ENCODE measurements at places on chromosomes 5 and 9. TPM values are rescaled to one million over a fixed set of nuclear protein-coding genes. Genes with fewer than 3 reads are reported as not detected.
A peak's percentile ranks its signal among the peaks of the same experiment; 100 is the strongest.

DNA sequence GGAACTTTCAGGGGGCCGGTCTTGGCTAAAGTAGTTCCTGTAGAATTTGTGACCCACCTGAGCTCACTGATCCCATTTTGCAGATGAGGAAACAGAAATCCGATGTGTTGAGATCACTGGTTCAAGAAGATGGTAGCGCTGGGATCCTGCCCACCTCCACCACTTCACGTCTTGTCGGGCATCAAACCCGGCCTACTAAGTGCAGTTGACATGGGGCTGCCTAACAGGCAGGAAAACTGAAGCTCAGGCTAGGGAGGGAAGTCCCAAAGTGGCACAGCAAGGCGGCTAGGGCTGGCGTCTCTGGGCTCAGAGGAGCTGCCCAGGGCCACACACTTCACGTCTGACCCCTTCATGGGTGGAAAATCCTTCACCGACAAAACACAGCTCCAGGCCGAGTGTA lies 502 bp upstream of the ENG start:
- DNase-seq: no peak

The CTXN3 gene
- not detected for total RNA-seq

The ABO gene
- total RNA-seq: 3.3 TPM

GRCh38 chr5:35457912-35458823 lies 159.5 kb upstream of the SPEF2 start:
- no peak for DNase-seq

- no peak for DNase-seq
Observed at GRCh38 chr5:71492817-71493615, 37.6 kb downstream of the BDP1 start.

The PCDHGC5 gene
- 1.5 TPM for total RNA-seq

The EGFLAM gene
- not detected for total RNA-seq

GRCh38 chr9:95598236-95598635 lies 81.5 kb upstream of the PTCH1 start:
- no peak for DNase-seq

GRCh38 chr5:51392689-51393199 lies 9.5 kb downstream of the ISL1 start:
- no peak for DNase-seq

GRCh38 chr5:83764101-83764500 lies 43.4 kb upstream of the HAPLN1 start:
- no peak for DNase-seq

DNA sequence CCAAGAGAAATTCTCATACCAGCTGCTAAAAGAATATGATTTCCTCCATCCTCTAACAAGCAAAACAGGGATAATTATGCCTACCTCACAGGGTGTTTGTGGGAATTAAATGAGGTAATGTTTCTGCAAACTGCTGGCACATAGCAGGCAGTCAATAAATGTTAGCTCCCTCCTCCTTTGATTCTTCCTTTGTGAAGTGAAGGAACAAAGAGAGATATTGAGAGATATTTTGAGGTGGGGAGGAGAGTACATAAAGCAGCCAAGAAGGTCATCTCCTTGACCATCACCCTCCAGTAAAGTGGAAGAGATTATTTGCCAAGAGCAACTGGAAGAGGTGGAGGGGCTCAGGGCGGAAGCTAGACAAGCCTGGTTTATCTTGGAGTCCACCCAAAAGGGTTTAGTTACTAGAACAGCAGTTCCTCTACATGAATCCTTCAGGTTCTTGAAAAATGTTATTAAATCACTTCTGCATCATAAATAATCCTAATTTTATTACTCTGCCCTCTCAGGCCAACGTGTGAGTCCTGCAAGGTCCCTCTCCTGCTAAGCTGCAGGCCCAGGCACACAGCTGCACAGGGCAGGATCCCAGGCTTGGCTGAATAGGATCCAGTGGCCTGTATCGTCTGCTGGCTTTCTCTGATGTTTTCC lies 35.0 kb upstream of the TLE1 start:
- DNase-seq: no peak

DNA sequence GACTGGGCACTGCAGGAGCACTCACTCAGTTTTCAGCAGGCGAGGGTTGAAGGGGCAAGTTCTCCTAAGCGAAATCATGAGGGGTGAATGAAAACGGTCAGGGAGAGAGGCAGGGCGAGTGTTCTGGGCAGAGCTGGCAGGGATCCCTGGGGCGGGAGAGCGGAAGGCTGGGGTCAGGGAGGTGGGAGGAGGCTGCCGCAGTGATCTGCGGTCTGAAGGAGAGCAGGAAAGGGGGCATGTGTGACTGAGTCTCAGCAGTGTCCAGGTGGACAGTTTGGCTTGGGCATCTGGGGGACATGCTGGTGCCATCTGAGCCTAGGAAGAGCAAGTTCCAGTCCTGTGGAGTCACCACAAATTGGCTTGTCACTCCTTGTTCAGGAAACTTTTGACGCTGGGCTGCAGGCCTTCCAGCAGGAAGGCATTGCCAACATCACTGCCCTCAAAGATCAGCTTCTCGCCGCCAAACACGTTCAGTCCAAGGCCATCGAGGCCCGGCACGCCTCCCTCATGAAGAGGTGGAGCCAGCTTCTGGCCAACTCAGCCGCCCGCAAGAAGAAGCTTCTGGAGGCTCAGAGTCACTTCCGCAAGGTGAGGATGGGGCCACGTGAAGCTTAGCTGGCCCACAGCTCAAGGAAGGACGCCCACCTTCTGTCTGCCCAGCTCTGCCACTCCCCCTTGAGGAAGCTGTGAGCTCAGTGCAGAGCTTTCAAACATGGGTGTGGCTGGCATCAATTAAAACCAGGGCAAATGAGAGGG lies 31.1 kb downstream of the DYNC2I2 start:
- DNase-seq: no peak

DNA sequence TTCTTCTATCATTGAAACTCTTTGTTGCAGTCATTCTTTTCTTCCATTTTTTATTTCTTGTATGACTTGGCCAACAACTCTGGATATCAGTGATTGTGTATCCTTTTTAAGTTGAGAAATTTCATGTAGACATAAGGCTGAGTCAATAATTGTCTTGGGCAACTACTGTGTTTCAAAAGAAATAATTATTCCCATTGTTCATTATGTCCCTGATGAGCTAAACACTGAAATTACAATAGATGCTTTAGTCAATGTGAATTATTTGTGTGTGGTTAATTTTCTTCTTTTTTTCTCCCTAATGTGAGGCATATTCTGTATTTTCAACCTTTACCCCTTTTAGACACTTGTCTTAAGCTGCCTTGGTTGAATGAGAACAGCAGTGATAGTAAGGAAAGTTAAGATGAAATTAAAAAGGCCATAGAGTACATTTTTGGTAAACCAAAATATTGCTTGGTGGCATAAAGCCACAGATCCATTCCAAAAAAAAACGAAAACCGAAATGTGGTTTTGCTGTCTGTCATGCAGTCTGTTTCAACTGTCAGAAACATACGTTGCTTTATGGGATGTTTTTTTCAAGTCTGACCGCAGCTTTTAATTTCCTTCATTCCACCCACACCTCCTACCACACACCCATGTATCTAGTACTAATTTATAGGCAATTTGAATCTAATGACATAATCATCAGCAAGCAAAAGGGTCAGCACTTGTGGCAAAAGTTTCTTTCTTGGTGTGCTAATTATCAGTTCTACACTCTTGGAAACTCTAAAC lies 21.1 kb downstream of the TLE4 start:
- DNase-seq: no peak

- DNase-seq: no peak
Observed at GRCh38 chr5:116038817-116039216, 6.5 kb downstream of the ARL14EPL start.

DNA sequence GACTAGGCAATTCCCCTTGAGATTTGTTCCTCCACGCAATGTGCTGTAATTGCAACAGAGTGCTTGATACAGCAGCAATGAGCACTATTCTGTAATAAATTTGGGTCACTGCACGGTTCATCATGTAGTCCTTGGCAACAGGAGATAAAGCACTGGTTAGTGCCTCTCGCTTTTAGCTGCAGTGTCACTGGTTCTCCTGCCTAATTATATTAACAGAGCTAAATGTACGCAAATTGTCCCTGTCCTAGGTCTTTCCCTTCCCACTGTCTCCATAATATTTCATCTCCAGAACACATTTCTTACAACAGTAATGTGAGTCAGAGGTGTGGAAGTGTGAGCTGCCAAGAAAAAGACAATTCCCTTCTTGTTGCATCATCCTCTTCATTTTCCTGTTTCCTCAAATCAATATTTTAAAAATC lies 553.1 kb downstream of the ZNF608 start:
- no peak for DNase-seq

DNA sequence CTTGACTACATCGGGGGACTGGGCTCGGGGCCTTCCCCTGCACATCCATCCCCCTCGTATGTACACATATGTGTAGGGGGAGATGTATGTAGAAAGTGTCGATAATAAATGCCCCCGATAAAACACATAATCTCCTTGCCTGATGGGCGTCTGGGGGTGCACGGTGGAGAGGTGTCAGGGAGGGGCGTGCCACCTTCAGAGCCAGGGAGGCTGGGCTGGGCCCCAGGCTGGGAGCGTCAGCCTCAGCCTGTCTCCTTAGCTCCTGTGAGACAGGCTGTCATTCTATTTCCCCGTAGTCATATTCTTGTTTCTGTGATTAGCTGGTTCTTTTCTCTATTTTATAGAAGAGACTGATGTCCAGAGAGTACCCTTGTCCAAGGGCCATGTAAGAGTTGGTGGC lies 4.7 kb upstream of the RXRA start:
- no peak for DNase-seq

DNA sequence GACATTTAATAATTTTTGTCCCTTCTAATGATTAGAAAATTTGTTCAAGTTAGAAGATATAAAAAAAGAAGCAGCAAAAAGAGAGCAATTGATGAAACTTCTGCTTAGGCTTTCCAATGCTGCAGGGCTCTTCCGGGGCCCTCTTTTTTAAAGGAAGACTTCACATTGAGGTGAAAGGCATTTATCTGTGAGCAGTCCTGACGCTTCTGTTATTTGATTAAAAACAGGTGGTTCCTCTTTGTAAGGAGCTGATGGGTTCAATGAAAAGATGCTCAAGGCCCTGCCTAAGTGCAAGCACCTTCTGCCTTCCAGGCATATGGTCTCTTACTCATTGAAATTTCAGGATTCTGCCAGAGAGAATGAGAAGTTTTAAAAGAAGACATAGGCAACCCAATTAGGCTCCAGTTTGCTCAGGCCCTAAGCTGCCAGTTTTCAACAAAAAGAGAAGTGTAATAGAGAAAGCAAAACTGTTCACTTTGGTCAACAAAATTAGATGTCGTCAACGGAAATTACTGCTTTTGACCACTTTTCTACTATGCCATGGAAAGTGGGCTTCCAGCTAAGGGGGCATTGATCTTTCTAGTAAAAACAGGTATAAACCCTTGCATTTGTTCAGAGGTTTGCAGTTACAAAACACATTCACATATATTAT lies 100.2 kb downstream of the INSYN2B start:
- DNase-seq: no peak

DNA sequence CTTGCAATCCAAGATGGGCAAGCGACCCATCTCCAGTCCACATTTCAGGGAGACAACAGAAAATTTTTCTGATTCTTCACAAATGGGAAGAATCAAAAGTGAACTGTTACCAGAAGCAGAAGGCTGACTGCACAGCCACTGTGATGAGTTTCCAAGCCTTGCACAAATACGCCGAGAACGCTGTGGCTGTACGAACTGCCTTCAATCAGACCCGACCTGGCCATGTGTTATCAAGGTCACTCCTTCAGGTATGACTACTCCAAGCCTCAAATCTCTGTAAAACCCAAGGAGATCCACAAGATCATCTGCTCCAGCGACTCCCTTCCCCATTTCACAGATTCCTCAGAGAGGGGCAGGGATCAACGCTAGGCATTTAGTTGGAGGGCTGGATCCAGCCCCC lies 26.9 kb downstream of the RAPGEF1 start:
- DNase-seq: no peak

DNA sequence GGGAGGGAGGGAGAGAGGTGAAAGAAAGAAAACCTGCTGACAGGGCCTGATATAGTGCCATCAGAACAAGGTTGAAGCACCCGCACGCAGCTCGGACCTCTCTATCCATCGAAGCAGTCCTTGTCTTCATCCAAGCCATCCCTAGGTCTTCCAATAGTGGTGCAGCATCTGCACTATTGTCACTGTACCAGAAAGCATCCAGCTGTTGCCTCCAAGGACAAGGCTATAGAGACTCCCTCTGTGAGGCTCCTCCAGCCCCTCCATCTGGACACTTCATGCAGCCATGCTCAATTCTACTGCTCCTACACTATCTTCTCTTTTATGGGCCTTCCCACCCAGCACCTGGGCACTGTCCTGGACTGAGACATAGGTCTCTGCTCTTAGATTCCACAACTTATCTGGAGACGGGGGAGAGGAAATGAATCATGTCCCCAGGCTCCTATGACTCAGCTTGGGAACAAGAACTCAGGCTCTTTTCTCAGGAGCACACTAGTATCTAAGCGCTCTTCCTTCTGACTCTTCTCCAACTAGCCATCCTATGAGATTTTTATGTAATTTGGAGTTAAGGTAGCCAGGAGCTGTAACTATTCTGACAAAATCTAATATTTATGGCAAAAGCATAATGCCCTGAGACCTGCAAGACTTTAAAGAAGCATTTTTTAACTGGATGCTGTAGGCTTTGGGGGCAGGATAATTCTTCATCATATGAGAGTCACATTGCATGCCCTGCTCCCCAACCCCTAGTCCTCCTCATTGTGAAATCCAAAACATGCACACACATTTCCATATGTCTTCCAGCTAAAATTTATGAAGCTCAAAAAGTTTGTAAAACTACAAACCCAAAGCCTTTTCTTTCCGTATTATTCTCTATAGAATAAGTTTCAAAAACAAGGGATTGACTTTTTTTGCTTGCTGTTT lies 446.8 kb downstream of the CCDC171 start:
- peak; percentile 2 for DNase-seq

- no peak for DNase-seq
Observed at GRCh38 chr9:111986035-111986556, 89.5 kb downstream of the UGCG start.

DNA sequence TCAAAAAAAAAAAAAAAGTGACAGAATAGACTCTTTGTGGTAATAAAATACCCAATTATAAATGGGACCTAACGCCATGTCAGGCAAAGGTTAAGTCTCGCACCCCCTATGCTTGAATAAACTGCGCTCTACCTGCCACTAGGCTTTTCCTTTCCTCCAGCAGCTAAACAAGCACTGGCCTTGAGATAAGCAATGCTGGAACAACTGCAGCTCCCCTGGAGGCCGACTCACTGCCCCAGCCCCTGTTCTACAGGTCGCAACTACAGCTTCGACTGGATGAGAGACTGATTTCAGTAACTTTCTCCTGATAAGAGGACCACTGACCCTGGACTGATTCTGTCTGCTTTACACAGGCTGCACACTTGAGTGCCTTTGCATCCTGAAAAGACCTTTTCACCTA lies 210.2 kb downstream of the HSPA4 start:
- no peak for DNase-seq

DNA sequence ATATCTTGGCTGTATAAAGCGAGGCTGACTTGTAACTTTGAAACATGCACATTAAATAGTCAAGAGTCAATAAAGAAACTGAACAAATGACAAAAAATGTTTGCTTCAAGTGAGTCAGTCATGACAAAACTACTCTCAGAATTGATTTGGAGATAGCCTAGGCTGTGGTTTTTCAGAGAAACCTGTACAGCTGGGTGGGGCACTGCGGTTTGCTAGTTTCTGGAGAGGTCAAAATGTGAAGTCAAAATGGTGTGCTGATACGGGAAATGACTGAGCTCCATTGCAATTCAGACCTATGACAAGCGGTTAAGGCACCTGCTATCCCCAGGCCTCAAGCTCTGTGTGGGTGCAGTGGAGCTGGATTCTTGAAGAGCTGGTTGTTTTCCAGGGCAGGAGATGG lies 10.3 kb upstream of the CD180 start:
- peak; percentile 86 for DNase-seq

The DYNC2I2 gene
- total RNA-seq: 53.2 TPM

The IL7R gene
- 0.19 TPM for total RNA-seq

The GNA14 gene
- total RNA-seq: 0.15 TPM

The KIF12 gene
- 52.3 TPM for total RNA-seq

All from Calu3 (cell line).